NCI-H2081 treated with DMSO at 0.1 percent for 48 hours (cell line): ENCODE measurements at places on chromosomes 3 and 15.

DNA sequence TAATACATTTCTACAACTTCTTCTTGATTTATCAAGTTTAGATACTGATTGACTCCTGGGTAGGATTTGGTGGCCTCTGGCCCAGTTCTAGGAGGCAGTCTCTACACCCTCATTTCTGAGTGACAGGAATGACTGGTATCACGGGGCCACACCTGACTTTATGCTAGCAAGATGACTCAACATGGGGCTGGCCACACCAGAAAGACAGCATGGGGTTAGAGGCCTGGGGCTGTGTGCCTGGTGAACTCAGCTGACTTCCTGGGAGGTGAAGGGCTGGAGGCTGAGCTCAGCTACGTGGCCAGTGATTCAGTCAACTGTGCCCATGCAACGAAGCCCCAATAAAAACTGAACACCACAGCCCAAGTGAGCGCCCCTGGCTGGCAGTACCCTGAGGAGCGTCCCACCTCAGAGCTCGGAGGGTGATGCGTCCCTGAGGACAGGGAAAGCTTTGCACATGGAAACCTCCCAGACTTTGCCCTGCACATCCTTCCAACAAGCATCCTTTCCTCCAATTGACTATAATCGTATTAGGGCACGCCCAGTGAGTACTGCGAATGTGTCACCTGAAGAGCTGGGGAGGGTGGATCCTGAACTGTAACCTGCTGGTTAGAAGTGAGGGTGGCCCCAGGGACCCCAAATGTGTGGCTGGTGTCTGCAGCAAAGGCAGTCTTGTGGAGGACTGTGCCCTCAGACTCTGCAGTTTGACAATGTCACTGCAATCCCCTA lies 57.2 kb downstream of the NIPA2 start:
- no peak for DNase-seq

DNA sequence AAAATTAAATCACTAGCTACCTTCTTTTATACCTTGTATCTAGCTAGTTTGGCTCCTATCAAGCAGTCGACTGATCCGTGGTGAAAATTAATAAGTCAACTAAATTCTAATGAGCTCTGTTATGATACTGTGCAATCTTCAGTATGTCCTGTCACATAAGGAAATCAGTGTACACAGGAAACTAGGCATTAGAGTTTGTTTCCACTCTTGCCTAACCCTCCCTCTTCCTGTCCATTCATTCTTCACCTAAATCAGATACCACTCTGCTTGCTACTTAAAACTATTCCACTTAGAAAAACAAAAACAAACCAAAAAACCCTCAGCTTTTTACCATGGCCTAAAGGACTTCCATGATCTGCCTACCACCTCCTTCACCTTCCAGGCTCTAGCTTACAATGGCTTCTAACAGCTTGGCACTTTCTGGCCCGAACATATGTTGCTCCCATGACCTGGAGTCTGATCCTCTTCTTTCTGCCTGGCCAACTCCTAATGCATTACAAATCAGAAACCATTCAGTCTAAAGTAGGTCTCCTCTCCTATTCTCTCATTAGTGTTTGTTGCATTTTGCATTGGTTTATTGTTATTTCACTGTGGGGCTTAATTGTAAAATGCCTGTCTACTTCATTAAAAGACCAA lies 7.9 kb downstream of the RFC4 start:
- DNase-seq: no peak

DNA sequence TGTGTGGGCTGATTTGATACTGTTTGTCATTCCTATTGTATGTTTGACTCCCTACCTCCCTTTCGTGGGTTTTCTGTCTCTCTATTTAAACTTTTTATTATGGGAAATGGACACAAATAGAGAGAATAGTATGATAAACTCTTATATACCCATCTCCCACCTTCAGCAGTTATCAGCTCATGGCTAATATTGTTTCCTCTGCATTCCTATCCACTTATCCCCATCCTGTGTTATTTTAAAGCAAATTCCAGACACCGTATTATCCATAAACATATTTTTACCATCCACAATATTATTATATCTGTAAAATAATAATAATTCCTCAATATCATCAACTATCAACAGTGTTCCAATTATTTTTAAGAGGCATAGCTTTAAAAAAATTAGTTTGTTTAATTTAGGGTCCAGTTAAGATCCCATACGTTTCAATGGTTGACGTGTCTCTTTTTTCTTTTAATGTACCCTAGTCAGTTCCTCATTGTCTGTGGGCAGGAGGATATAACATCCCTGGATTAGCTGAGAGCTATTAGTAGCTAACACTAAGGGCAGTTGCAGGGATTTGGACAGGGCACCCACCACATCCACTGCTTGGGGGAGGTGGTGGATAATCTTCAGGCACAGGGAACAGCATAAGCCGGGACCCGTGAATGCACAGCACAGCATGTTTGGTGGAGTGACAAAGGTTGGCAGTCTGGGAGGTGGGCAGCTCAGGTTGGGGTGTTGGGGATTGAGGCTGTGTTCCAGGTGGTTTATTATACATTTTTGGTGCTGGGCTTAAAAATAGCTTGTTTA lies 23.5 kb downstream of the PLCL2 start:
- no peak for DNase-seq

DNA sequence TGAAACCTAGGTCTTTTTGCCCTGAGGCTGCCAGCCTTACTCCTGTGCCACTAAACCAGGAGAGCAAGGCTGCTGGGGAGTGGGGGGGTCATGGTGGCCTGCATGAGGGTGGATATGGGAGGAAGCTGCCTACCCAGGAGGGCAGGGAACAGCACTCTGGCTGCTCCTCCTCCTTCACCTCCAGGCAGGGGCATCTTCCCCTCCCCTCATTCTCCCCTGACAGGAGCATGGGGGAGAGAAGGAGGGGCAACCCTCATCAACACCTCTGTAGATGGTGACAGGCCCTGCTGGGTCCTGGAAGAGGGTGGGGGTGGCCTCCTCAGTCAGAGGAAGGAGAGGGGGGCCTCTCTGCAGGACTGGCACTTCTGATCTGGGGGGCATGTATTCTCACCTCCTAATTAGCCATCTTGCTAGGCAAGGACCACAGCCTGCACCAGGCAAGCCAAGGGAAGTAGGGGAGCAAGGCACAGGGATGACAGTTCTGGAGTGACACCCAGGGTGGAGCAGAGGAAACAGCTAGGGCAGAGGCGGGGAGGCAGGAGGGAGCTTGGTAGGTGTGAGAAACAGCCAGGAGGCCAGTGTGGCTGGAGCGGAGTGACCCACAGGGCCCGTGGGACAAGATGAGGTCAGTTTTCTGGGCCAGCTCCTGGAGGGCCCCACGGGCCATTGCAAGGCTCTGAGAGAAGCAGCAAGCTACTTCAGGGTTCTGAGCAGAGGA lies 4.9 kb downstream of the CCDC33 start:
- DNase-seq: no peak

- no peak for DNase-seq
Observed at GRCh38 chr3:56844536-56844935, 42.8 kb upstream of the ARHGEF3 start.

GRCh38 chr15:59446232-59446957 lies 8.4 kb downstream of the FAM81A start:
- no peak for DNase-seq

GRCh38 chr15:96692826-96693225 lies 362.3 kb downstream of the NR2F2 start:
- peak; percentile 85 for DNase-seq

- no peak for DNase-seq
Observed at GRCh38 chr15:35557012-35557411, 11.0 kb upstream of the DPH6 start.

GRCh38 chr3:195274259-195274966 lies 3.5 kb upstream of the XXYLT1 start:
- DNase-seq: no peak

DNA sequence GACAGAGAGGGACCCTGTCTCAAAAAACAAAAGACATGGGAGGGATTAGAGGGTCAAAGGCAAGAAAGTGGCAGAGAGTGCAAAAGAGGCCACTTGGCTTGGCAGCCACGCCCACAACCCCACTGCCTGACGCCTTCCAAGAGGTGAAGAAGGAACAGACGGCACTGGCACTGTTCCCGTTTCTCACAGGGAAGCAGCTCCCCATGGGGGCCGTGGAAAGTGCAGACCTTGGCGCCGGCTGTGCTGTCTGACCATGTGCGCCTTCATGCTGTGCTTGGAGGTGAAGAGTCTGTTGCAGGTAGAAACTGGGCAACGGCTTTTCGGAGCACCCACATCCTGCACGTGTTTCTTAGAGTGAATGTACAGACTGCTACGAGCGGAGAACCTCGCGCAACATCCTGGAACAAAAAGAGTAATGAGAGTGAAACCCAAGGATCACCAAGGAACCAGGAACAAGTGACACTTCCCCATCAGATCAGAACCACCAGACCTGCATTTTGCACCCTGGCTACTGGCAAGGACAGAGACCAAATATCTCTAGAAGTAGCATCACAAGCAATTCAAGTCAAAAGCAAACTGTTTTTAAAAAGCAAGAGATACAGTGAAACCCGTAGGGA lies 9.7 kb downstream of the ZXDC start:
- no peak for DNase-seq

DNA sequence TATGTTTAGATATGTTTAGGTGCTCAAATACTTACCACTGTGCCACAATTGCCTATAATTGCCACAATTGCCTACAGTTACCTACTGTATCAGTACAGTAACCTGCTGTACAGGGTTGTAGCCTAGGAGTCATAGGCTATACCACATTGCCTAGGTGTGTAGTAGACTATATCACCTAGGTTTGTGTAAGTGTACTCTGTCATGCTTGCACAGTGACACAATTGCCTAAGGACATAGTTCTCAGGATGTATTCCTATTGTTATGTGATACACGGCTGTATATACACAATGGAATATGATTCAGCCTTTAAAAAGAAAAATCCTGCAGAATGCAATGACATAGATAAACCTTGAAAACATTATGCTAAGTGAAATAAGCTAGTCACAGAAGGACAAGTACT lies 264.8 kb downstream of the RAP2B start:
- no peak for DNase-seq

- DNase-seq: peak; percentile 62
Observed at GRCh38 chr15:59812250-59812870, 123.2 kb upstream of the BNIP2 start.

GRCh38 chr3:101828276-101828675 lies 21.0 kb upstream of the NFKBIZ start:
- no peak for DNase-seq

GRCh38 chr3:58526515-58526957 lies 10.5 kb downstream of the ACOX2 start:
- no peak for DNase-seq

DNA sequence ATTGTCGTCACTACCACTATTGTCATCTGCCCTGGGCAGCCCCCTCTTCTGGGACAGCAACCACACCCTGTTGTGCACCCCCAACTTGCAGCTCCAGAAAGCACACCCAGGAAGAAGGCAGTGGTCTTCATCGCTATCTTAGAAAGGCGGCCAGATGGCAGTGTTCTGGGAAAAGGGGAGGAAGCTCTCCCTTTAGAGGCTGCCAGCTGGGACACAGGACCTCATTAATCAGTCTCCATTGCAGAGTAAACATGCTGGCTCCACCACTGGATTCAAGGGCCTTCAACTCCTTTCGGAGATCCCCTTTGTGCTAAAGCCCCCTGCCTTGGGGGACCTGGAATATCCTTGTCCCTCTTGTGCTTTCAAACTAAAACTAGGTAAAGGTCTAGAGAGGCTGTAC lies 199.3 kb upstream of the LINGO1 start:
- no peak for DNase-seq

- DNase-seq: no peak
Observed at GRCh38 chr15:94584833-94585244, 353.5 kb downstream of the MCTP2 start.

- DNase-seq: no peak
Observed at GRCh38 chr3:194808640-194809097, 123.0 kb downstream of the FAM43A start.

- DNase-seq: no peak
Observed at GRCh38 chr15:94877833-94878232, 646.5 kb downstream of the MCTP2 start.

DNA sequence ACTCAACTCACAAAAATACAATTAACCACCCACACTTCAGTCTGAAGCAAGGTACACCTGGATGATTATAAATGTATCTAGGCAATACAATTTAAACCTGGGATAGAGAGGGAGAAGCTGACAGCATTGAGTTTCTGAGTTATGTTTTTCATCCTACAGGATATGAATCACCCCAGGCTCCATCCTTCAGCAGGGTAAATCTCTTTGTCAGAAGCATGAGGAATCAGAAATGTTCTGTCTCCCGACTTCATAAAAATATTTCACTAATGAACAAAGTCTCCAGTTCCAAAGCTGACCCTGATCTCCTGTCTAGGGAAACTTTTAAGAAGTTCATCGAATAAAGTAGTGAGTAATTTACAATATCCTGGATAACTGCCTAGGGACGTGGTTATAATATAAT lies 25.5 kb upstream of the FRMD4B start:
- DNase-seq: no peak

DNA sequence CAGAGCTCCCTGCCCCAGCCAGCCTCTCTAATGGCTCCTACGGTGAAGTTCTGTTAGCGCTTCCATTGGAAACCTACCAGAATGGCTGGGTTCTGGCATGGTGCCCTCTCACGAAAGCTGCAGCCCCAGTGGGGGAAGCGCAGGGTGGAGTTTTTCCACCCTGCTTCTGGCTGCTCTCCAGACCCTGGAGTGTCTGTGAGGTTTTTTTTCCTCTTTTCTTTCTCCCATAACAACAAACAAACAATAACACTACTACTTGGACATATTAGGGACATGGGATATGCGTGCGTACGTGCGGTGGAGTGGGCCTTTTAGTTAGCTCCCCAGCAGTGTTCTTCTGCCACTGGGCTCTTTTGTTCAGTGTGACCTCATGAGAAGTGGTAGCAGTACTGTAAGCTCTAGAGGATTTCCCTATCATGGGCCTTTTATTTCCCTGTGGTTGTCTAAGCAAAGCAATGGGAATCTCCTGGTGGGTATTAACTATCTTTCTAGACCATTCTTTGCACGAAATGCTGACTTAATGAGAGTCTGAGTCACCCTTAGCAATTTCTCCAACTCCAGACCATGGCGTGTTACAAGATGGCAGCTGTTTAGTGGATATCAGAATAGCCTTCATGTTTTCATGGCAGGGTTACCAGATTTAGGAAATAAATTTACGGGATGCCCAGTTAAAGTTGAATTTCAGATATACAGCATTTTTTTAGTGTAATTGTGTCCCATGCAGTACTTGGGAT lies 161.9 kb downstream of the FNDC3B start:
- DNase-seq: peak; percentile 62

GRCh38 chr3:105834768-105835167 lies 34.0 kb downstream of the CBLB start:
- DNase-seq: no peak

DNA sequence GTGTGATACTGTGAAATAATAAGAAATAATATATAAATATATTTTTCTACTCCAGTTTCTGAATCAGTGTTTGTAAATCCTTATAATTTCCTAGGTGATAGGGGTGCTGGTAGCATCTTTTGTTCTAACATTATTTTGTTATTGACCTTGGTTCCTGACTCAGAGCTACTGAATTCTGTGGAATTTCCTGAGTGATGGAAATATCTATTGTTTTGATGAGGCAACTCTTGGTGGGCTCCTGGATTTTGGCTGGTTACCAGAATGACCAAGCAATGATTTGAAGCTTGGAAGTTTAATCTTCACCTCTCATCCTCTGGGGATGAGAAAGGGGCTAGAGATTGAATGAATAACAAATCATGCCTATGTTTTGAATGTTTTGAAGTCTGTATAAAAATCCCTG lies 377.3 kb downstream of the LPP start:
- no peak for DNase-seq

- no peak for DNase-seq
Observed at GRCh38 chr15:71638876-71639275, 171.5 kb upstream of the NR2E3 start.

GRCh38 chr3:178505832-178506231 lies 30.4 kb upstream of the KCNMB2 start:
- DNase-seq: no peak

- DNase-seq: no peak
Observed at GRCh38 chr3:65843732-65844131, 195.0 kb downstream of the MAGI1 start.
